ENCODE measurements at places on chromosomes 12 and 14.

- peak; percentile 68 for DNase-seq
These were observed 582 bp downstream of the SGPP1 start for GRCh38 chr14:63727231-63727735.

DNA sequence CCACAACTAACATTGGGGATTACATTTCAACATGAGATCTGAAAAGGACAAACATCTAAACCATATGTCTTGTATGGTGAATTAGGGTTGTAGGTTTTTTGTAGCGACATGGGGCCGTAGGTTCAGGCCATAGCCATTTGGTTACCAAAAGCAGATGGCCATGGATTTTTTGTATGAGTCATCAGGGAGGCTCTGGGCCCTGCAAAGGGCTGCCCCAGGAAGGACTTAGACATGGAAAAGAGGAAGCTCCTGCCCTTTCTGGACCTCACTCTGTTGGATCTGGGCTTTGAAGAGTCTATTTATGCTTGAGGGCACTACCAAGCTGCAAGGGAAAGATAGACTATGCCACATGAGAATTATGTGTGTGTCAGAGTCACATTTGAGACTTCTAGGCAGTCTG, 89.3 kb upstream of the DHRS4 start:
- no peak for DNase-seq

GRCh38 chr12:48198985-48199384, 4.1 kb downstream of the OR10AD1 start:
- DNase-seq = no peak

- no peak for DNase-seq
These were observed 10.8 kb upstream of the ISM2 start for GRCh38 chr14:77509366-77509765.

DNA sequence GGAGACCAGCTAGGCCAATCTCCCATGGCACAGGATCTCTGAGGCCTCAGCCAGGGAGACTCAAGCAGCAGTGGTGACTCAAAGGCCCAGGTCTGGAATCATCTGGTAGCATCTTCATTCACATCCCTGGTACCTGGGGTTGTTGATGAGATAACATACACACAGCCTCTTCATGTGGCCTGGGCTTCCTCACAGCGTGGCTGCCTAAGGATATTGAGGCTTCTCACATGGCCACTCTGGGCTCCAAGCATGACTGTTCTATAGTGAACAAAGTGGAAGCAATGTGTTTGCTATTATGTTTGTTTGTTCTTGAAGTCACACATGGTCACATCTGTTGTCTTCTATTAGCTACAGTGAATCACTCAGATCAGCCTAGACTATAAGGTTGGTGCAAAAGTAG, 584.1 kb downstream of the VRK1 start:
- DNase-seq = no peak

Measured in activated effector memory CD4-positive, alpha-beta T cell treated with anti-CD3 and anti-CD28 coated beads, Interleukin-2, amount 50 U/mL, for 16 hours (primary cell).